ENCODE measurements at places on chromosomes 5 and 9. TPM values are rescaled to one million over a fixed set of nuclear protein-coding genes. Genes with fewer than 3 reads are reported as not detected.
A peak's percentile ranks its signal among the peaks of the same experiment; 100 is the strongest.

GRCh38 chr9:4750023-4750673, 9.1 kb upstream of the AK3 start:
- H3K36me3 ChIP-seq = no peaks in the 10 kb centered on the region
- H3K4me3 ChIP-seq = no peak overlapping the region
- no peaks in the 10 kb centered on the region for H3K27me3 ChIP-seq
- no peak for DNase-seq
- no peaks in the 10 kb centered on the region for H3K4me1 ChIP-seq

GRCh38 chr5:1037123-1037670, 28.6 kb downstream of the NKD2 start:
- no peaks in the 10 kb centered on the region for H3K27me3 ChIP-seq
- H3K4me1 ChIP-seq = no peaks in the 10 kb centered on the region
- H3K4me3 ChIP-seq = no peak overlapping the region
- no peak for DNase-seq
- H3K36me3 ChIP-seq = no peaks in the 10 kb centered on the region
- no peak overlapping the region for H3K27ac ChIP-seq

DNA sequence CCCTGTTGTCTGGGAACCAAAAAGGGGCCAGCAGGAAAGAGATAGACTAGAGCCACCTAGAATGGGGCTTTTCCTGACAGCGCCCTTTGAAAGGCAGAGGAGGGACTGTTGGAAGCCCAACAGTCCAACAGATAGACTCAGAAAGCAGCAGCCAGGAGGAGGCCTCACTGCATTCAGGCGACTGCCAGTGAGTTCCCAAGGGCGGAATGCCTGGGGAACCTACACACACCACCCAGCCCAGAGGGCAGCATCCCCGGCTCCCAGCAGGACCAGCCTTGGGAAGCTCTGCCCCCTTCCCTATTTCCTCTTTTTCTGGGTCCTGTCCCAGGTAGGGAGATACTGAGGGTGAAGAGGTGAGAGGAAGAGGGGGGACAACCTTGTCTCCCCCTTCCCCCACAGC, 192.4 kb upstream of the KLF4 start:
- DNase-seq = no peak
- no peak overlapping the region for H3K27ac ChIP-seq
- H3K36me3 ChIP-seq = no peaks in the 10 kb centered on the region
- no peak overlapping the region for H3K4me3 ChIP-seq
- H3K27me3 ChIP-seq = no peaks in the 10 kb centered on the region

- H3K27me3 ChIP-seq = no peaks in the 10 kb centered on the region
- H3K4me1 ChIP-seq = no peaks in the 10 kb centered on the region
- H3K4me3 ChIP-seq = no peak overlapping the region
- DNase-seq = no peak
- no peak overlapping the region for H3K27ac ChIP-seq
Observed at GRCh38 chr5:135163391-135163790, 129.4 kb upstream of the PITX1 start.

GRCh38 chr9:110192531-110193261, 15.3 kb downstream of the C9orf152 start:
- H3K4me1 ChIP-seq = no peaks in the 10 kb centered on the region
- H3K36me3 ChIP-seq = no peaks in the 10 kb centered on the region
- peak overlapping the region; percentile 81 for H3K27ac ChIP-seq
- H3K27me3 ChIP-seq = no peaks in the 10 kb centered on the region
- peak; percentile 70 for DNase-seq

- H3K4me3 ChIP-seq = no peak overlapping the region
- H3K36me3 ChIP-seq = no peaks in the 10 kb centered on the region
- DNase-seq = no peak
- no peaks in the 10 kb centered on the region for H3K4me1 ChIP-seq
Observed at GRCh38 chr5:106521701-106522100, 1149.0 kb downstream of the EFNA5 start.

- no peaks in the 10 kb centered on the region for H3K4me1 ChIP-seq
- no peaks in the 10 kb centered on the region for H3K27me3 ChIP-seq
- H3K36me3 ChIP-seq = no peaks in the 10 kb centered on the region
- no peak overlapping the region for H3K4me3 ChIP-seq
- no peak for DNase-seq
- no peak overlapping the region for H3K27ac ChIP-seq
Observed at GRCh38 chr5:154199671-154200220, 9.2 kb downstream of the GALNT10 start.

GRCh38 chr9:7313389-7313788, 486.2 kb downstream of the DMAC1 start:
- H3K36me3 ChIP-seq = no peaks in the 10 kb centered on the region
- H3K4me3 ChIP-seq = no peak overlapping the region
- no peaks in the 10 kb centered on the region for H3K27me3 ChIP-seq
- DNase-seq = no peak

DNA sequence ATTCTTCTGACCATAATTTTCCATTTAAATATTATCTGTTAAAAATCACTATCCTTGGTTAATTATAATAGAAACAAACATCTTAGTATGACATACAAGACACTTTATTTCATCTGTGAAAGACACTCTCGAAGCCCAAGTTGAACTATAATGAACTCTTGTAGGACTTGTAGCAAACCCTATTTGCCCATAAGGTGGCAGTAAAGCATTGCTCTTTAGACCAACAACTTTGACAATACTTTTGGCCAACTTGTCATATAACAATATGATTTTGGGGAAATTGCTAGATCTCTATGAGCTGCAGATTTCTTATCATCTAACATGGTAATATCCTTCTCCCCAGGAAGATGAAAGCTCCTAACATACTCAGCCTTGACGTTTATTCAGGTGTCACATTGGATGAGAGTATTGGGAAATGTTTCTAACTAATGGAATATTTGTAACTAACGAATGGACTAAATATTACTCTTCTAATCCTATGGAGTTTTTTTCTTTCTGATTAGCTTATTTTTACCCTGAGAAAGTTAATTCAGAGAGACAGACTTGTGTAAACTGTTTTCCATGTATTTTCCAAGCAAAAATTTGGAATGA, 11.0 kb downstream of the SPINK14 start:
- H3K4me1 ChIP-seq = no peaks in the 10 kb centered on the region
- no peaks in the 10 kb centered on the region for H3K36me3 ChIP-seq
- no peak for DNase-seq

GRCh38 chr9:124210697-124211096, 47.1 kb upstream of the NEK6 start:
- no peaks in the 10 kb centered on the region for H3K4me1 ChIP-seq
- no peak overlapping the region for H3K4me3 ChIP-seq
- no peaks in the 10 kb centered on the region for H3K27me3 ChIP-seq
- H3K36me3 ChIP-seq = no peaks in the 10 kb centered on the region
- DNase-seq = no peak

- H3K27me3 ChIP-seq = no peaks in the 10 kb centered on the region
- H3K27ac ChIP-seq = no peak overlapping the region
- DNase-seq = no peak
- no peaks in the 10 kb centered on the region for H3K36me3 ChIP-seq
- H3K4me1 ChIP-seq = no peaks in the 10 kb centered on the region
Observed at GRCh38 chr5:72608297-72608696, 101.1 kb upstream of the ZNF366 start.

DNA sequence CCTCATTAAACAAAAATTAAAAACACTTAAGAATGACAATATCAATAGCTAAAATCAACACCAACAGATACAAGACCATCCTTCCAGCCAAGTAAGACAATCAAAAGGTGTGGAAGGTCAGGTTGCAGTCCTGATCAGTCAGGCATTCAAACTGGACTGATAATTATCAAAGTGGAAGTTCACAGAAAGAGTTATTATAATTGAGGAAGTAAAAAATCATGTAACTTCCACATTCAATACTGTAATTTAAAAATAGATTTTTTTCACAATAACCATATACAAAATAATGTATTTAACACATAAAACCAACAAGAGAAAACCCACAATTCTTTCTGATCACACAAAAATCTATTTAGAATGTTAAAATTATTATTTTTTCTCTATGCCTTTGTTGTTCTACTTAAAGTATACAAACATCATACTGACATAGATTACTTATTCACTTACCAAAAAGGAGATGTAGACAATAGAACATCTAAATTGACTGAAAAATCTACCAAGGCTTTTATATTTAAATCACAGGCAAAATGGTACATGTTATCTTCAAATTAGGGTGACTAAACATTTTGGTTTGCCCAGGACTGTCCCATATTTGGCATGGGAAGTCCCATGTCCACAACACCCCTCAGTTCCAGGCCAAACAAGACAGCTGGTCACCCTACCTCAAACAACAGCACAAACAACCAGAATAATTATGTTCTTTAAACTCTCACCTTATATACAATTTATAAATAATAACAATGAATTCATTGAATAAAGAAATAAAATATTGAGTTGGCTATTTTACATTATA, 142.5 kb upstream of the SLC24A2 start:
- no peaks in the 10 kb centered on the region for H3K27me3 ChIP-seq
- no peak overlapping the region for H3K27ac ChIP-seq
- H3K4me1 ChIP-seq = no peaks in the 10 kb centered on the region
- no peak for DNase-seq

DNA sequence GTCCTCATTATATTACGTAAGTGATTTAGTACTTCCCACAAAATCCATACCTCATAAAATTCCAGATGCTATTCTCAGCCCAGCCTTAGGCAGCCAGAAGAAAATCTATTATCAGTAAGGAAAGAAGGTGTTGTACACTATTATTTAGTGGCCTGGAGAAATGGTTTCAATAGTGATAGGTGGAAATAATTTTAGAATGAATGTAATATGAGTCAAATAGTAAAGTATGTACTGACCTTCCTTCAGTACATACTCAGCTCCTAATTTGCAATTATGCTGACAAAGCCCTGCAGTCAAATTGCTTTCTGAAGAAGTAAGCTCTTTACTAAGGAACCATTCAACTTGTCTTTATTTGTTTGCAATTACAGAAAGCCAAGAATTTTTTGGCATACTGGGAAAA, 409.2 kb downstream of the HTR1A start:
- no peaks in the 10 kb centered on the region for H3K4me1 ChIP-seq
- H3K36me3 ChIP-seq = no peaks in the 10 kb centered on the region
- H3K27me3 ChIP-seq = no peaks in the 10 kb centered on the region
- H3K27ac ChIP-seq = no peak overlapping the region

DNA sequence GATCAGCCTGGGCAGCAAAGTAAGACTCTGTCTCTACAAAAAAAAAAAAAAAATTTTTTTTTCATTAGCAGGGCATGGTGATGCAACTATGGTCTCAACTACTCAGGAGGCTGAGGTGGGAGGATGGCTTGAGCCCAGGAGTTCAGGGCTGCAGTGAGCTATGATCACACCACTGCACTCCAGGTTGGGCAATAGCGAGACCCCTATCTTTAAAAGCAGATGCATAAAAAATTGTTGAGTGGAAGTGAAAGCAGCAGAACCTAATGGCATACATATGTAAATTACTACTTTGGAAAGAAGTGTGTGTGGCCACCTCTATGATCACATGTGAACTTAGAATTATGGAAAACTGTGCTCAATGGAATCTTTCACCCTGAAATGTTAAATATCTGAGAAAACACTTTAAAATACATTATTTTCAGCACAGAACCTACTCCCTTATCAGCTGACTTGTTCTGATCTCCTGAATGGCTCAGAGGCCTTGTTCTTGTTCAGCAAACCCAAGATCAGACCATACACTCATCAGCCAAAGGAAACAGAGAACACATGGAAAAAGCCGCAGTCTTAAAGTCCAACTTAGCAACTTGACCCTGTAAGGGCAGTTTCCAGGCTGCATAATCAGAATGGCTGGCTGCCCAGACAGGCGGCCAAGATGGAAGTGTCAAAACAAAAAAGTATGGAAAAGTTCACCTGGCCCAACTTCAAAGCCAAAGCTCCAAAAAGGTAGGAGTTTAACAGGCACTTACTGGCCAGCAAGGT, 56.5 kb downstream of the SIL1 start:
- H3K36me3 ChIP-seq = no peaks in the 10 kb centered on the region
- H3K27ac ChIP-seq = peak overlapping the region; percentile 81
- peaks cover 5% of the 10 kb centered on the region for H3K4me1 ChIP-seq
- no peaks in the 10 kb centered on the region for H3K27me3 ChIP-seq

GRCh38 chr9:6564868-6565267, 80.7 kb downstream of the GLDC start:
- no peak overlapping the region for H3K4me3 ChIP-seq
- no peaks in the 10 kb centered on the region for H3K27me3 ChIP-seq
- H3K36me3 ChIP-seq = no peaks in the 10 kb centered on the region
- DNase-seq = no peak
- H3K27ac ChIP-seq = peak overlapping the region; percentile 20

DNA sequence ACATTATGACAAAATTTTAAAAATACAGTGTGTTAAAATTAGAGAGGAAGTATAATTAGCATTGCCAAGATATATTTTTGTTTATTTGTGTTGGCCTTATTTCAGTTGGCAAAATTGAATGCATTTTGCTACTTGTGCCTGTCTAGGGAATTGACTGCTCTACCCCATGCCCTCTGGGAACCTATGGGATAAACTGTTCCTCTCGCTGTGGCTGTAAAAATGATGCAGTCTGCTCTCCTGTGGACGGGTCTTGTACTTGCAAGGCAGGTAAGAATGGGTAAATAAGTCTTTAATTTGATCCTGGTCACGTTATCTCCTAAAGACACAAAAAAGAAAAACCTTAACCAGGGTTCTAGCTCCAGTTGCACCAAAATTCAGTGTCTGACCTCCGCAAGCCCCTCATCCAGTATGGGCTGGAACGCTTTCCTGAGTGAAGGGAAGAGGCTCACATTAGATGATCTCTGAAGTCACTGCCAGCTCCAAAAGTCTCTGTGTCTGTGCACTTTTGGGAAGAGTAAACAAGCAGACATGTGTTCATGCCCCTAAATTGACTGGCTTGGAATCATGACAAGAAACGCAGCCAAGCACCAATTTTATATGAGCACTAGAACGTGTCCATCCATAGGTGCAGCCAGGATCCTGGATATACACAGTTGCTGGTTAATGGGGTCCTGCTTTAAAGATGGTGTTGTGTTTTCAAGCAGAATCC, 98.3 kb upstream of the PRRC1 start:
- no peaks in the 10 kb centered on the region for H3K27me3 ChIP-seq
- no peak overlapping the region for H3K27ac ChIP-seq
- no peak for DNase-seq
- no peaks in the 10 kb centered on the region for H3K4me1 ChIP-seq
- no peaks in the 10 kb centered on the region for H3K36me3 ChIP-seq
- no peak overlapping the region for H3K4me3 ChIP-seq

- H3K27ac ChIP-seq = no peak overlapping the region
- no peaks in the 10 kb centered on the region for H3K36me3 ChIP-seq
- no peaks in the 10 kb centered on the region for H3K27me3 ChIP-seq
Observed at GRCh38 chr5:54171645-54172384, 138.6 kb downstream of the ARL15 start.

DNA sequence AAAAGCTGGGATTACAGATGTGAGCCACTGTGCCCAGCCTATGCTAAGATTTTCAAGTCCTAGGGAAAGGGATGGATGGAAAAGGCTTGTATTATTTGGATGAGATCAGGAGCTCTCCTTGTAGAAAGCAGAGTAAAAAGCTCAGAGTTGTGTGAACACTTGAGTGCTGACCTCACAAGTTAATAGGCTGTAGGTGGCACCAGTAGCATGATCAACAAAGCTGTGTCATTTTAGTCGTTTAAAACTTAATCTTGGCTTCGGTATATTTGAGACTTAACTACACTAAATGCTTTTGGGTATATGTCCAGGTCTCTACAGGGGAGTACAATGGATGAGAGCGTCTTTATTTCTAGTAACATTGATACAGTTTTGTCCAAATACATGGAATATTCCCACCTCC, 264.2 kb downstream of the TMEM38B start:
- no peaks in the 10 kb centered on the region for H3K4me1 ChIP-seq
- no peak for DNase-seq
- no peak overlapping the region for H3K27ac ChIP-seq
- H3K27me3 ChIP-seq = no peaks in the 10 kb centered on the region

The FREM1 gene
- 7.6 TPM for total RNA-seq

The TYRP1 gene
- total RNA-seq = 1.2 TPM

The OTP gene
- not detected for total RNA-seq

The MEIKIN gene
- total RNA-seq = not detected

The CANX gene
- 550 TPM for total RNA-seq

The ADAMTSL2 gene
- total RNA-seq = 0.26 TPM

The SHISAL2B gene
- not detected for total RNA-seq

The TAF11L12 gene
- total RNA-seq = not detected

The ZBTB5 gene
- 22.0 TPM for total RNA-seq

The GDNF gene
- total RNA-seq = 1.0 TPM

The RAD23B gene
- 92.9 TPM for total RNA-seq
